ENCODE measurements at places on chromosomes 7 and 10. TPM values are rescaled to one million over a fixed set of nuclear protein-coding genes. Genes with fewer than 3 reads are reported as not detected.

Gene PCLO
- total RNA-seq = 4.1 TPM

Gene CFAP70
- 0.26 TPM for total RNA-seq

DNA sequence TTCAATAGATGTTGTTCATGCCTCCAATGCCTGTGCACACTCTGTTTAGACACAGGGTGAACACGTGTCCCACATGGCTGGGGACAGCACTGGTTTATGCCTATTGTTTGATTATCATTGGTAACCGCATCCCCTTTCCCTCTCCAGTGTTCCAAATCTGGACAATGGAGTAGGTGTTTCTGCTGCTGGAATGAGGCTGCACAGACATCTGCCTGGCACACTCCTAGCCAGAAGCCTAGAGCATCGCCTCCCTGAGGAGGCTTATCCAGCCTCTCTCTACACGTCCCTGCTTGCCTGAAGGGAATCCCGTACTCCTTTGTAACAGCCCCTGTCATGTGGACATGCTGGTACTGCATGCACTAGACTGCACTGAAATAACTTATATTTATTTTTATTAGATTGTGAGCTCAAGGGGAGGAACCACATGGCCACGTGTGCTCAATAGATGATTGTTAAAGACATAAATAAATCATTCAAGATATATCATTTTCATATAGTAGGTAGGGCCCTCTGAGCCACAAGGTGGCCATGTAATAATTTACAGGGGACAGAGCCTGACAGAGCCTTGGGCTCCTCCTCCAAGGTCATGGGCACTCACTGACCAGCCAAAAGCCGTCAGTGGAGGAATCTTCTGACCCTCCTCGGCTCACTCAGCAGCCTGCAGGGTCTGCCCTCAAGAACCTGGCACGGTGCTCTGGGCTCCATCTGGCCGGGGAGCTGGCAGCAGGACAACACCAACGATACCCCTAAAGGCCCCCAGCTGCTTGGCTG, 310.9 kb upstream of the ZNF32 start:
- no peak for DNase-seq

Gene NEUROG3
- total RNA-seq = not detected

Gene MET
- 72.6 TPM for total RNA-seq

Gene SPDYE1
- not detected for total RNA-seq

All from Caco-2 (cell line).